ENCODE measurements at places on chromosomes 11 and 22.
A peak's percentile ranks its signal among the peaks of the same experiment; 100 is the strongest.

DNA sequence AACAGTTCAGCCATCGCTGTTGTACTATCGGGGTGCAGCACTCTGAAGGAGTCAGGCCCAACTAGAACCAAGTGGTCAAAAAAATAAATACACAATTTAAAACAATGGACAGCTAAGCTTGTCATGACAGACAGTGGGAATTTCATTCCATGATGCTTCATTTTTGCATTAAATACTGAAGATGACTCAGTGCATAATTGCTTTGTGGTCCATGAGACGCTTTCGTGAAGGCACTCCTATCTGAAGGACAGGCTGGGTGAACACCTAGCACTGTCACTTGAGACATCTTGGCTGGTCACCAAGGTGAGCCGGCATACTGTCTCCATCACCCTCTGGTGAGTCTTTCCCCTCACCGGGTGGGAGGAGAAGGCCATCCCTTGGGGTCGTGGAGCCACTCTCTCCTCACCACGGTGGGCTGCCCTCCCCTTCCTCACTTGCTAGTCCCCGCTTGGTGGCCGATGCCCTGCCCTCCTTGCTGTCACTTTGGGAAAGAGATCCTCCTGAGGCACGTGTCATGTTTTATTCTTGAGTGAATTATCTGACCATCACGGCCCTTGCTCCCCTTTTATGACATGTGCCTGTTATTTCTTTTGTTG, 4.9 kb upstream of the TESMIN start:
- DNase-seq: no peak

DNA sequence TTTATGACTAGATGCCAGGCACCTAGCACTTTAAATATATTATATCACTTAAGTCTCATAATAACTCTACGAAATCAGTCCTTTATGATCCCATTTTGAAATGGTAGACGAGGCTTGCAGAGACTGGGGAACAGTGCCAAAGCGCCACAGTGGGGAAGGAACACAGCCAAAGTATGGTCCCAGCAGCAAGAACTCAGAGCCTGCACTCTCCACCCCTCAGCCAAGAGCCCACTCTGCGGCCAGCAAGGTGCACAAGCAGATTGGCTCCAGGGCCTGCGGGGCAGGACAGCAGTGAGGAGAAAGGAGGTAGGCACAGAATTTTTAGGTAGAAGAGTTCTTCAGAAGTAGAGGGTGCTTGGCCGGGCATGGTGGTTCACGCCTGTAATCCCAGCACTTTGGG, 61.4 kb downstream of the NRXN2 start:
- DNase-seq: no peak

- peak; percentile 51 for DNase-seq
These were observed 10.2 kb downstream of the SERPIND1 start for GRCh38 chr22:20783844-20784723.

DNA sequence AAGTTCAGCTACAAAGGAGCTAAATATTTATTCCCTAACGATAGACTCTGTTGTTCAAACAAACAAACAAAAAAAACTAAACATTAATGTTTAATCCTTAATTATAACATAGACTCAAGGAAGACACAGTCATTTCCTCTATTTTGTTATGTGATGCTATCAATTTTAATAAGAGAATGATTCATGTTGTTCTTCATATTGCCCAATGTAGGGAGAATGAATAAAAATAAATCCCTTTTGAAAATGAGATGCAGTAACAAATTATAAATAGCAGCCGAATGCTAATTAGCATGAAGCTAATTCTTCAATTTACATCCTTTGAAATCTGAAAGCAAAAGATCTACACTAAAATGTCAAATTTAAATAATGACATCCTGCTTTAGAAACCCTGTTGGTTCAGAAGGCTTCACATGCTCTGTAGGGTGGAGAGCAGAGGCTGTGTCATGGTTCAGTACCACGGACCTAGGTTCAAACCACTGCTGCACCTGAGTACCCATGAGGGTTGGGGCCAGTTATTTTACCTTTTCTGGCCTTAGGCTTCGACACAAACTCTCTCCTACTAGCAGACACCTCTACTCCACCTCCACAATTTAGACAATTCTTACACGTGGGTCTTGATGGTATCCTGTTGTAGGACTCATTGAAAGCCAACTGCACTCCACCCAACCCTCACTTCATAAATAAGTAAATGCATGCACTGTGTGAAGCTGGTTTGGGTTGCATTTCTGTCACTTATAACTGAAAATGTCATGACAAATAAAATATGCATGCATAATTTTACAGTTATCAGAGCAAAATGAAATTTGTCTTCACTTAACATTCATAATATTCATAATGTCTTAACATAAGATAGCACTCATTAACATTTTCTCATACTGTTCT, 89.0 kb downstream of the RRAS2 start:
- no peak for DNase-seq

DNA sequence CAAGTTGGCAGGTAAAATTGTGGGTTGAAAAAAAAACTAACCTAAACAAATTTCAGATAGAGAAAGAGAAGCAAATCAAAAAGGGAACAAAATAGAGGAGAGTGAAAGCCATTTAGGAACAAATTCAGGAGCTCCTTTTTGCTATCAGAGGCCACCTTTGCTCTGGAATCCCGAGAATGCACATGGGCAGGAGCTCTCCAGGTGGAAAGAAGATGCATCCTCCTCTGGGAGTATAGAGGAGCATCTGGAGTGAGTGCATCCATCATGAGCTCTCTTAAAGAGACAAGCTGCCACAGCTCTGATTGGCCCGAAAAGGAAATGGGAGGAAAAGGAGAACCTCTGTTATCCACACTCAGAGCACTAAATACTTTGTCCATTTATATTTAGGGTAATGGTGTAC, 26.3 kb downstream of the MRGPRX1 start:
- no peak for DNase-seq

Measured in astrocyte of the cerebellum (primary cell).